Sigmoid colon (tissue), 7 donors: ENCODE measurements at places on chromosomes 13 and 19. TPM values are rescaled to one million over a fixed set of nuclear protein-coding genes. Genes with fewer than 3 reads are reported as not detected.

THSD1 gene
- total RNA-seq, result 6.4 TPM

ATP4B gene
- not detected for total RNA-seq

ZNF528 gene
- total RNA-seq, result 27.4 TPM

NLRP9 gene
- total RNA-seq, result not detected
